ENCODE measurements at places on chromosomes 3 and 15.

- DNase-seq = no peak
These were observed 76.2 kb upstream of the HERC1 start for GRCh38 chr15:63909819-63910437.

GRCh38 chr3:136250903-136251460 is 842 bp downstream of the PCCB start:
- DNase-seq = no peak

- no peak for DNase-seq
These were observed 32.9 kb downstream of the MEGF11 start for GRCh38 chr15:66220601-66221000.

DNA sequence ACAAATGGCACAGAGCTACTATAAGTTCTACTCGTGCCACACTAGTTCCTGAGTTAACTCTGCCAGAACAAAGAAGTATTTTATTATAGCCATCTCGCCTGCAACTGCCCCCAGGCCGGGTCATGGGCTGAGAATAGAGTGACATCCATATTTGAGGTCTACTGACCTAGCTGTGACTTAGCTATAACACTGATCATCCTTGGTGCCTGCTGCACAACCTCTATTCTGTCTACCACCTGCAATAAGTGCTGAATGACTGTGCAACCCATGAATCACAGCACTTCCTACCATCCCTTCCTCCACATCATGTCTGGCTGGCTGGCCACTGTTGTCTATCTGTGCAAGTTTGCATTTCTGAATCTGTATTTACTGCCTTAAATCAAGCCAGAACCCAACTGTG is 506.5 kb upstream of the TBL1XR1 start:
- no peak for DNase-seq

DNA sequence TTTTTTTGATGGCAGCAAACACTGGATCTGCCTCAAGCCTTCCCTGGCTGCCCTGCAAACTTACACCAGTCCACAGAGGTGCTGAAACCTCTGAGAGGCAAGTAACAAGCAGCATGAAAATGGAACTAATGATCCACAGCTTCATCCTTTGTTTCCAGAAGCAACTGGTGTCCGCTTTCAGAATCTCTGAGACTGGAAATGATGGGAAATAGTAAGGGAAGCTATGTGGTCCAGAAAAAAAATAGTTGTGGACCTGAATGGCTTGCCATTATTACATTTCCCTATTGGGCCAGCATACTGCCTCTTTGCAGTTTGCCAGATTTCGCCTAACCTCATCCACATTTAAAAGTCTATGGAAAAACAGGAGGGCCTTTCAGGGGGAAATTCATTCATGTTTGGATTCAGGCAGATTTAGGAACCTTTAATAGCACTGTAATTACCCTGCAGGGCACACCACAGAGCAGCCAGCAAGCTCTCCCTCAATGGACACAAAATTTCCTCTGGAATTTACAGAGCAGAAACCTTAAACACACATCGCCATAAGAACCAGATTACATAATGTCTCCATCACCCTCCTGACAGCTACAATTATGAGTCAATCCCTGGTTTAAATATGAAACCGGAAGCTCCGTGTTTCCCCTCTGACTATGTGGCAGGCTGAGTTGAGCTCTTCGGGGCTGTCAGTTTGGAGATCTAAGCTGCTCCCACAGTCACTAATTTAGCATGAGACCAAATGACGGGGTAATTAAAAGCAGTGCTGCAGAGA is 134.4 kb downstream of the TMCO5A start:
- DNase-seq = peak; percentile 48

DNA sequence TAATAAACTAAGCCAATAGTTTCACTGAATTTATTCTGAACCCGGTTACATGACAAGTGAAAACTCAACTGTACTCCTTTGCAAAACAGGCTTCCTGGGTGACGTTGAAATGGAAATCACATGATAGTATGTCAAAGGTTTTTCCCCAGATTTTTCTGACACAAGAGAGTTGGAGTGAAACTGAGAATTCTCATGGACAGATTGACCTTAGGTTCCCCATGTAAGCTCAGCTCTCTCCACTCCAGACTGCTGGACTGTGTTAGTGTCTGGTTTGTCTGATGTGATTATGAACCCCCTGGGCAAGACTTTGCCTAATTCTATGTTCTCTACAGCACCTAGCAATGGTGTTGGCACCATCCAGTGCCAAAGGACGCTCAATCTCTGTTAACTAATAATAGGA is 219.7 kb upstream of the COL8A1 start:
- no peak for DNase-seq
